ENCODE measurements at places on chromosomes 11 and 22.
A peak's percentile ranks its signal among the peaks of the same experiment; 100 is the strongest.

- no peak for DNase-seq
Observed at GRCh38 chr11:106047631-106048030, 25.6 kb upstream of the MSANTD4 start.

DNA sequence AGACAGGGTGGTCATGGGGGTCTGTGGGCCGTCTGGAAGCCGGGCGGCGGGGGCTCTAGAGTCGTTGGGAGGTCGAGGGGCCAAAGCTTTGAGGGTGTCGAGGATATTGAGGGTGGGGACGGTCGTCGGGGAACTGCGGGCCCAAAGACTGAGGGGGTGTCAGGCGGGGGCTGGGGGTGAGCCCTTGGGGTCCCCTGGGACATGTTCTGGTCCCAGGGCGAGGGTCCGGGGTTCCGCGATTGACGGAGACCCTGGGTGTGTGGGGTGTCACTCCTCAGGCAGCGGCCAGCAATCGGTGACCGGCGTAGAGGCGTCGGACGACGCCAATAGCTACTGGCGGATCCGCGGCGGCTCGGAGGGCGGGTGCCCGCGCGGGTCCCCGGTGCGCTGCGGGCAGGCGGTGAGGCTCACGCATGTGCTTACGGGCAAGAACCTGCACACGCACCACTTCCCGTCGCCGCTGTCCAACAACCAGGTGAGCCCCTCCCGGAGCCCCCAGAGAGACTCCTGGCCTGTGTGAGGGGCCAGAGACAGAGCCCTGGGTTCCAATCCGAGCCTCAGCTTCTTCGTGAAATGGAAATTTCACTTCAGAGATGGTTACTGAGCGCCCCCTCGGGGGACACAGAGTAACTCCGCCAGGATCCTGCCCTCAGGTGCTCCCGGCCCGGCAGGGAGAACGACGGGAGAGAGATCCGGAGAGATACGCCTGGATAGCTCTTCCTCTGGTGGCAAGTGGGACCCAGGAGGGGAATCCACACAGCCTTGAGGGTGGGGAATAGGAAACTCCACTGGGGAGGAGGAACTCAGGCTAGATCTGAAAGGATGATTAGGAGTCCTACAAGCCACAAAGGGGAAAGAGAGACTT lies 714 bp downstream of the SDF2L1 start:
- peak; percentile 84 for DNase-seq

DNA sequence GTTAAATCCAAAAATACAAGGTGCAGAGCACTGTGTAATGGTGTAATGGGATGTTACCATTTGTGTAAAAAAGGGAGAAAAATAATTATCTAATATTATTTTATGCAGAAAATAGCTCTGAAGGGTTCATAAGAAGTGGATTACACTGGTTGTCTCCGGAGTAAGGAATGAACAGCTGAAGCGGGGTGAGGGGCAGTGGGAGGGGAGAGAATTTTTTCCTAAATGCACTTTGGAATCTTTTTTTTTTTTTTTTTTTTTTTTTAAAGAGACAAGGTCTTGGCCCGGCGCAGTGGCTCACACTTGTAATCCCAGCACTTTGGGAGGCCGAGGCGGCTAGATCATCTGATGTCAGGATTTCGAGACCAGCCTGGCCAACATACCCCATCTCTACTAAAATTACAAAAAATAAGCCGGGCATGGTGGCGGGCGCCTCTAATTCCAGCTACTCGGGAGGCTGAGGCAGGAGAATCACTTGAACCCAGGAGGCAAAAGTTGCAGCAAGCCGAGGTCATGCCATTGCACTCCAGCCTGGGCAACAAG lies 6.8 kb upstream of the POLR3H start:
- no peak for DNase-seq

- DNase-seq: no peak
Observed at GRCh38 chr11:61123775-61124571, 21.7 kb downstream of the CD5 start.

GRCh38 chr22:47203554-47203991 lies 441.1 kb downstream of the TBC1D22A start:
- DNase-seq: no peak

- peak; percentile 5 for DNase-seq
Observed at GRCh38 chr11:131867457-131868257, 497.2 kb downstream of the NTM start.

DNA sequence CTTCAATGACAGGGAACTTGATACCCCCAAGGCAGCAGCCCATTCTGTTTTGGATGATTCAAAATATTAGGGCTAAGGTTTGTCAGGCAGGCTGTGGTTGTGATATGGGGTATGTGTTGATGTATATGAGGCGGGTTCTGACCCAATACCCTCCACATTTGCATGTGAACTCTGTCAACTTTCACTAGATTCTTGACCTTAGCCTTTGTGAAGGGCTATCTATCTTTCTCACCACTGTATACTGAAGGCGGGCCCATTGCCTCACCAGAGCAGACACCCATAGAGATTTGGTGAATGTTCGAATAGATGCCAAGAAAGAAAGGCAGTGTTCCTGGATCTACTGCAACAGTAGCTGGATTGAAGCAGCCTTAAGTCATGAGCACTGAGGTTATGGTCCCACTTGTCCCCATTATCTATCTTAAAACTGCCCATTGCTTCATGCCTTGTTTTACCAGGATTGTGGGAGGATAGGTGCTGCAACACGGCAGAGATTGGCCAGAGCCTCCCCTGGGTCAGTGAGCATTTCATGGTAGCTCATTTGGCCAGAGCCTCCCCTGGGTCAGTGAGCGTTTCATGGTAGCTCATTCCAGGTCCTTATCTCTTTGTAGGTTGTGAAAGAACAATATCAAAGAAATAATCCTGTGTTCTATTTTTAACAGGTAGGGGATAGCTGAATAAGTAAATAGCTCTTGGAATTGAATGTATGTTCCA lies 399.6 kb downstream of the TMEM135 start:
- no peak for DNase-seq

- DNase-seq: no peak
Observed at GRCh38 chr22:42308892-42309468, 38.5 kb upstream of the TCF20 start.

GRCh38 chr11:117185736-117186430 lies 7.3 kb downstream of the SIDT2 start:
- DNase-seq: peak; percentile 75

DNA sequence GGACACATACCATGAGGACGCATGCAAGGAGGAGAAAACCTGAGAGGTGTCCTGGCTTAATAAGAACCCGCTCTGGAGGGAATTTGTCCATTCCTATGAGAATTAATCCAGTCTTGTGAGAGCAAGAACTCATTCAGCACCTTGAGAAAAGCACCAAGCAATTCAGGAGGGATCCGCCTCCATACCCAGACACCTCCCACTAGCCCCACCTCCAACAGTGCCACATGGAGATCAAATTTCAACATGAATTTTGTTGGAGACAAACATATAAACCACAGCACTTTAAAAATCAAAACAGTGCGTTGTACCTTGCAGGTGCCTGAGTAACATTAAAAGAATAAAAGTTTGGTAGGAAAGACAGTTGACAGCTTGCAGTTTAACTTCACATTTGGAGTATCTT lies 11.4 kb downstream of the UBE4A start:
- no peak for DNase-seq

GRCh38 chr11:96567176-96567575 lies 177.4 kb downstream of the JRKL start:
- DNase-seq: no peak

DNA sequence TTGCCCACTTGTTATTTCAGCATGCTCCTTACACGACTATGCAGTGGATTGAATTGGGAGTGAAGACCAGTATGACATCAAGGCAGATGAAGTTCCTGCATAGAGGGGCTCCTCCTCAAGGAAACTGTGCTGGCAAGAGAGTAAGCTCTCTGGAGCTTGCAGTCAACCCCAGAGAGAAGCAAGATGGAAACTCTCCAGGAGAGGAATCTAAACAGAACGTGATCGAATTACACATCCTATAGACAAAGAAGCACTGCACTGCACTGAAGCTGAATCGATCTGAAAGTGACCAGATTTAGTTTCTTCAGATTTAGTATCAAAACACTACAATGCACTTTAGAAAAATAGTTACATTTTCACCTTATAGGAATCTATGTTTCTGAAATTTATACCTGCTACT lies 947.7 kb upstream of the TENM4 start:
- no peak for DNase-seq

DNA sequence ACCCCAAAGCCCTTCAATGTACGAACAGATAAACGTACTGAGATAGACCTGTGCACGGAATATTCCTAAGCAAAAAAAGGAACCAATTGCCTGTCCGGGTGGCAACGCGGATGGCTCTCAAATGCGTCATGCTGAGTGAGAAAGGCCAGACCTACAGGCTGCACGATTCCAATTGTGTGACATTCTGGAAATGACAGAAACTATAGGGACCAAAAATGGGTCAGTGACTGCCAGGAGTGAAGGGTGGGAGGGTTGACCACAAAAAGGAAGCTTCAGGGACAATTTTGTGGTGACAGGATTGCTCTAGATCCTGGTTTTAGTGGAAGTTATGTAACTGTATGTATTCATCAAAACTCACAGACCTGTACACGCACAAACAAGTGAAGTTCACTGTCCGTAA lies 24.0 kb upstream of the SYT8 start:
- no peak for DNase-seq

DNA sequence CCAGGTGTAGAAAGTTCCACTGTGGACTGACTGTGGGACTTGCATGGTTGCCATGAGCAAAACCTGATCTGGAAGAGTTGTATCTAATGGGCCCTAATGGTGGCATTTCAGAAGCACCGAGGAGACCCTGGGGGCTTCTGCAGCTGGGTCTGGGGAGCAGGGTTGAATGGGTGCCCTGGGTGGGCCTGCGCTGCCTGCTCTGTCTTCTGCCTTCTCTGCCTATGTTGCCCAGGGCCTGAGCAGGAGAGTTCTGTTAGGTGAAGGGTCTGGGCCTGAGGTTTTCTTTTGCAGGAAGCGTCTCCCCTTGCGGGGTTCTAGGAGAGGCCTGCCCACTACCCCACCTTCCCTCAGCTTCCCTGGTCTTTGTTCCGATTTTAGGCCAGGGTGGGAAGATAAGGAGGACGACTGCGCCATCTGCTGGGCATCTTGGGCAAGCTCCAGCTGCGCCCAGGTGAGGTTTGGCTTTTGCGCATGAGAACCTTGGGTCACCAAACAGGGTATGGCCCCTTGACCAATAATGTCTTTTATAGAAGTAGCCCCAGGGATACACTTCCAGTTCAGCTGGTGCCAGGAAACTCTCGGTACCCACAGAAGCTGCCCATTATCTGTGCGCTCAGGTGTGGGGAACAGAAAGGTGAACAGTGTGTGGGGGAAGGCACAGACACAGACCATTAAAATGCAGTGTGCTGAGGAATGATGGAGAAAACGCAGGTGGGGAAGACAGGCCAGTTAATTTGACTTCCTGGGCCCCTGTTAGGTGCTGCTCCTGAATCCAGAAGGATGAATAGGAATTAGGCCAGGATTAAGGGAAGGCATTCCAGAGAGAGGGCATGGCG lies 23.2 kb downstream of the COMMD9 start:
- DNase-seq: peak; percentile 44

DNA sequence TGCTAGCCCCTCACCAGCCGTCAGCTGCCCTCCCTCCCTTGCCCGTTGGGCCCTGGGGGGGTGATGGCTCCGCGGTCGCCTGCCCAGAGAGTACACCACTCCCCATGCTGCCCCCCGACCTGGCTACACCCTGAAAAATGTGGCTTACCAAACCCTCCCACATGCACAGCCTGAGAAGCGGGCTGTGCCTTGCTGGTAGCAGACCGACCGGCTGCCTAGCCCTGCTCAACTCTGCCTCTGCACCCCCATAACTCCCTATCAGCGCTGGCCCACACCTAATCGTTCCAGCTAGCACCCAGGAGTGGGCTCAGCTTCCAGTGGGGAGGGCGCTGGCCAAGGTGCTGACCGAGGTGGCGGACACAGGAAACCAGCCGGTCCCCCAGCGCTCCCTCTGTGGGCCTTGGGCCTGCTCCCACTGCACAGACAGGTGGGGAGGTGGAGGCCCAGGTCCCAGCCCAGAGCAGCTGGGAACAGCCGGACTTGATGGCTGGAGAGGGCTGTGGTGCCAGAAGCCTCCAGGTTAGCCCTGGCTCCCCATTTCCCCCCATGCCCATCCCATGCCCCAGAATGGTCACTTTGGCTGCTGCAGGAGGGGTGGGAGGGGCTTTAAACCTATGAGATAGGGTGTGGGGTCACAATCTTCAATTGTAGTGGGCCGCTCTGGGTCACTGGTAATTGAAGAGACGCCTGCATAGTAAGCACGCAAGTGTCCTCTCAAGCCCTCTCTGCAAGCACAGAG lies 32.1 kb upstream of the PRODH start:
- DNase-seq: no peak

DNA sequence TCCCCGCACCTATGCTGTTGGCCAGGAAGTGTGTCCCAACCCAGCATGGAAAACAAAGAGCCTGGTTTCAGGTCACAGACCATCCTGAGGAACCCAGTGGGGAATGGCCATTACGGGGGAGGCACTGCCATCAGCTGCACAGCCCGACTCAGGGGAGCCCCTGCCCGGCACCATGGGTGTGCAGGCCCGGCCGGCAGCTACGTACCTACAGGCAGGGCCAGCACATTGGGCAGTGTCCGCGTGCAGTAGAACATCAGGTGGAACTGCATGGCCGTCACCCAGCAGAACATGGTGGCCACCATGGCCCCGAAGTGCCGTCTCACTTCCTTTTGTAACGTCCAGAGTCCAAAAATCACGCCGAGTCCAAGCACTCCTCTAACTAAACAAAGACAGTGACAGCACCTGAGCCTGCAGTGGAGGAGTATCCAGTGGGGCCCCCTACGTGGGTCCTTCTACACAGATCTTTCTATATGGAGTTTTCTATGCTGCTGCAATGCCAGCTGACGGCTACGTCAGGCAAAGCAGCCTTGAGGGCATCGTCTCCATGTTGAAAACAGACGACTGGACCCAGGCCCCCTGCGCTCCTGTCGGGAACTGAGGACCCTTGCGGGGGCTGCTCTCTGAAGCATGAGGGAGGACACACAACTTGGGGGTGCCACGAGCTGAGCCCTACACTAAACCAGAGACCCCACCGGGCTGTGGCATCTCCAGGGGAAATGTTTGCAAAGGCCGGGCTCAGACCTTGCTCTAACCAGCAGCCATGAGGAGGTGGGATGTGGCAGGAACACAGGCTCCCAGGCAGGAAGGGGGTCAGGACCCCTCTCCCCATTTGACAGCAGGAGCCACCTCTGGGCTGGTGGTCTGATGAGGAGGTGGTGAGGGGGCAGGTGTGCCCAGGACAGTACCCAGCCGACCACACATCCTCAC lies 7.7 kb downstream of the ALG12 start:
- DNase-seq: no peak

GRCh38 chr22:37089434-37089833 lies 20.1 kb downstream of the TMPRSS6 start:
- no peak for DNase-seq

- no peak for DNase-seq
Observed at GRCh38 chr11:94948070-94948617, 25.2 kb downstream of the CWC15 start.

GRCh38 chr11:86941077-86941870 lies 13.9 kb downstream of the FZD4 start:
- DNase-seq: no peak

DNA sequence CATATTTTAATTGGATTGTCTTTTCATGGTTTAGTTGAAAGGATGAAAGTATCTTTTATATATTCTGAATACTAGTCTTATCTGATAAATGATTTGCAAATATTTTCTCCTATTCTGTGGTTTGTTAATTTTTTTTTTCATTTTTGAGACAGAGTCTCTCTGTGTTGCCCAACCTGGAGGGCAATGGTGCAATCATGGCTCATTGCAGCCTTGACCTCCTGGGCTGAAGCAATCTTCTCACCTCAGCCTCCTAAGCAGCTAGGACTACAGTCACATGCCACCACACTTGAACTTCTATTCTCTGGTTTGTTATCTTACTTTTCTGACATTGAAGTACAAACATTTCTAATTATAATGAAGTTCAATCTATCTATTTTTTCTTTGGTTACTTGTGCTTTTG lies 30.0 kb upstream of the FAR1 start:
- no peak for DNase-seq

GRCh38 chr11:65595131-65595530 lies 469 bp downstream of the KCNK7 start:
- DNase-seq: no peak

All from OCI-LY7 (cell line).